Stimulated activated CD8-positive, alpha-beta memory T cell treated with anti-CD3 and anti-CD28 coated beads, Interleukin-4, amount 100 ng/mL, for 1 hour (primary cell): ENCODE measurements at places on chromosomes 12 and 14.

GRCh38 chr12:71536279-71536938, 96.8 kb downstream of the LGR5 start:
- DNase-seq, result no peak

GRCh38 chr12:57169969-57170368, 22.6 kb upstream of the LRP1-AS start:
- DNase-seq, result no peak

GRCh38 chr14:66043921-66044320, 442.2 kb upstream of the CCDC196 start:
- DNase-seq, result no peak

DNA sequence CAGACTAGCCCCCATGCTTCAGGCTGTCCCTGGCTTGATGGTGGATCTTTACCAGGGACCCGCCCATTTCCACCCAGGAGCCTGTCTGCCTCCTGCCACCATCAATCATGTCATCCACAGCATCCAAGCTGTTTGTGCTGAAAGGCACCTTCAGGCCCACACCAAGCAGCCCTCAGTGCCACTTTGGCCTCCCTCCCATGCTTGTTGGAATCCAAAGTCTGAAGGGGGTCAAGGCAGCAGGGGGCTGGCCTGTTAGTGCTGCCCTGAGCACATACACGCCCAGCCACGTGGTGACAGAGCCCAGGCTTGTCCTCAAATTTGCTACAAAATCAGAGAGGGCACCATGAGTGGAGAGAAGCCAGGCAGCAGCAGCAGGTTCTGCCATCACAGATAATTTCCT, 1146.8 kb downstream of the FSCB start:
- no peak for DNase-seq

GRCh38 chr12:15276088-15276698, 46.1 kb upstream of the PTPRO start:
- DNase-seq, result no peak

DNA sequence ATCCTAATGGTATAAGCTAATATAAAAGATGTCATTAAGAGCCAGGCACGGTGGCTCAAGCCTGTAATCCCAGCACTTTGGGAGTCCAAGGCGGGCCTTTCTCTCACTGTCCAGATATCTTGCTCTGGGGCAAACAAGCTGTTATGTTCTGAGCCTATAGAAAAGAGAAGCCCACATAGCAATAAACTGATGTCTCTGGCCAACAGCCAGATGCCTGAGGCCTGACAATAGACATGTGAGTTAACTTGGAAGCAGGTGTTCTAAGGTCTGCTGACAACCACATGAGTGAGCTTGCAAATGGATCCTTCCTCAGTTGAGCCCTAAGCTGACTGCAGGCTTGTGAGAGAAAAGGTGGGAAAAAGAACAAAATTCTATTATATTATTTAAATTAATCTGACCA, 25.0 kb downstream of the YAF2 start:
- no peak for DNase-seq

GRCh38 chr12:92191061-92191460, 45.4 kb upstream of the BTG1 start:
- DNase-seq, result no peak

DNA sequence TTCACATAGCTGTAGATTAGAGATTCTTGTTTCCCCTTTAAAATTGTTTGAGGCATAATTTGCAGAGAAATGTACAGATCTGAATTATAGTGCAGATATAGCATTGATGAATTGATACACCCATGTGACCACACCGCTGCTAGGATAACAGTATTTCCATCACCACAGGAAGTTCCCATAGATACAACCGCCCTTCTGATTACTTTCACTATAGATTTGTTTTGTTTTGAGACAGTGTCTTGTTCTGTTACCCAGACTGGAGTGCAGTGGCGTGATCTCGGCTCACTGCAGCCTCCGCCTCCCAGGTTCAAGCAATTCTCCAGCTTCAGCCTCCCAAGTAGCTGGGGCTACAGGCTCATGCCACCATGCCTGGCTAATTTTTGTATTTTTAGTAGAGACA, 8.8 kb upstream of the ASPG start:
- DNase-seq, result no peak

DNA sequence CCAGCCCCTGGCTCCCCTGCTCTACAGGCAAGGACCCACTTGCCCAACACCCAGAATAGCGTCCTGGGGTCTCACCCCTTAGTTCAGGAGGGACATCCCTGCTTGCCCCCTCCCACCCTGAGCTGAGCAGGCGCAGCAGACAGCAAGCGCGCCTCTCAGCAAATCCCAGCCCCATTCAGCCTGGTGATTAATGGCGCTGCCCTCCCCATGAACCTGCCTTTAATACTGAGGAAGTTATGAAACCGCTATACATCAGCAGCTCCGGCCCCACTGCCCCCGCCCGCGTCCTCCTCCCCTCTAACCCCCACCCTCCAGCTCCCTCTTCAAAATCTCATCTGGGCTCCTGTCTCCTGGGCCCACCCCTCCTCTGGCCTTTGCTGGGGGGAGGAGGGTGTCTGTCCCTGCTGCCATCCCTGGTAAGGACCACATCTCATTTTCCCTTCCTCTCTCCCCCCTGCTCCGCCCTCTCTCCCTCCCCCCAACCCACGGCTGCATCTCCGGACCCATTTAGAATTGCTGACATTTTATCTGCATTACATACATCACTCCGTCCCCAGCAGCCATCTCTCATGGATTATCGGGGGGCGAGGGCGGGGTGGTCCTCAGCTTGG, 7.1 kb upstream of the SMUG1 start:
- DNase-seq, result no peak

DNA sequence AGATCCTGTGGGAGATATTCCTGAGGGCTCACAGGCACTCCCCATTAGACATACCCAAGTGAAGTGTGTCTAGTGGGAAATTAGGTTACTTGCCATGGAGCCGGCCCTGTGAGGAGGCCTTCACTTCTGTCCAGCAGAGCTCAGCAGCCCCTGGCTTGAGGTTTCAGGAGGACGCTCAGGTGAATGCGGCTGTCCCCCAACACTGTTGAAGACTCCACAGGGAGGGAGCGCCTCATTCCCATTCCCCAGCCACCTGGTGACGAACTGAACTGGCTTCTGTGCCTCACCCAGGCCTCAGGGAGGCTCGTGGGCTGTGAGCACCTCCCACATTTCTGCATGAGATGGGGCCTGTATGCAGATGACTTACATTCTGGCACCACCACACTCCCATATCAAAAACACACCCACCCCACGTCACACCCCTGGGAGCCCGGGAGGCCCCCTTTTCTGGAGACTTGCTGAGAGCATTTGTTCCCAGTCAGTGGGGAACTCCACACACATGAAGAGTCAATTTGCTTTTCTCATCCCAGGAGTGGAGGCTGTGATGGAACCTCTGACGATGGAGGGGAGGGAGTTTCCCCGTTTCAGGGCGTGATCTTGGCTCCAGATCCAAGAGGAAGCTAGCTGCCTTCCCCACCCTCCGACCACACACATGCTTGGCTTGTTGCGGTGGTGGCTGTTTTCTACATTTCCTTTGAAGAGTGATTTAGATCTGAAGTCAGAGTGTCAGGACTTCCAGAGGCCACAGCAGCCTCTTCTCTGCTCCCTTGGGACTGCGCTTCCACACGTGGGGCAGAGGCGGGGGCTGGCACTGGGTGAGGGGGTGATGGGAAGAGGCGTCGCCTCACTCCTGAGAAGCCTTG, 120.7 kb downstream of the ADGRD1 start:
- DNase-seq, result no peak

DNA sequence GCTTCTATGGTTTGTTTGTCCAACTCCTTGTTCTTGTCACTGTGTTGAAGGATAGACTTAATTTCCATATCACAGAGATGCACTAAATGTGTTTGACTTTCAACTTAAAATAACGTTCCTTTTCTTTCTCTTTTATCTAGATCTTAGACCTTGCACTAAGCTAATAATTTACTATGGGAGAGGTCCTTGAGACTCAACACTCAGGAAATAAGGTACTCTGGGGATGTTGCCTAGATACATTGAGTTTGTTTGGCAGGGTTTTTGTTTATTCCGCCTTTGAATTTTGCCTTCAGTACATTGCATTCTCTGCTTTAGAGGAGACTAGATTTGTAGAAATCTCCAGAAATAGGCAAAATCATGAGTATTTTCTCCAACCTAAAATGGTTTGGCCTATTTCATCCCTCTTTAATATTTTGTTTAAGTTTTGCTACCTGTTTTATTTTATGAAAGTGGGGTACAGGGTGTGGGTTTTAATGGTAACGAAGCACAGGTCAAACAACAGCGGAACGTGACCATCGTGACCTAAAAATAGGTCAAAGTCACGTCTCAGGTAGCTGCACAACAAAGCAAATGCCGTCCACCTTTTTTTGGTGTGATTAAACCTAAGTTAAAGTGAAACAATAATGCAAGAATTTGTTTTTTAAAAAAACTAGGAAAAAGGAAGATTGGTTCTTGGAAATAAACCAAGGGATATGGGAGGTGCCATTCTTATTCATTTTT, 115.3 kb upstream of the CPSF6 start:
- no peak for DNase-seq

- no peak for DNase-seq
Measured at GRCh38 chr14:44942436-44942835, 19.3 kb downstream of the KLHL28 start.

GRCh38 chr12:121903202-121903601, 14.6 kb downstream of the PSMD9 start:
- DNase-seq, result no peak
